ENCODE measurements at places on chromosomes 5 and 9. TPM values are rescaled to one million over a fixed set of nuclear protein-coding genes. Genes with fewer than 3 reads are reported as not detected.

GRCh38 chr5:82259172-82259800 is 18.9 kb downstream of the RPS23 start:
- DNase-seq, result no peak

DNA sequence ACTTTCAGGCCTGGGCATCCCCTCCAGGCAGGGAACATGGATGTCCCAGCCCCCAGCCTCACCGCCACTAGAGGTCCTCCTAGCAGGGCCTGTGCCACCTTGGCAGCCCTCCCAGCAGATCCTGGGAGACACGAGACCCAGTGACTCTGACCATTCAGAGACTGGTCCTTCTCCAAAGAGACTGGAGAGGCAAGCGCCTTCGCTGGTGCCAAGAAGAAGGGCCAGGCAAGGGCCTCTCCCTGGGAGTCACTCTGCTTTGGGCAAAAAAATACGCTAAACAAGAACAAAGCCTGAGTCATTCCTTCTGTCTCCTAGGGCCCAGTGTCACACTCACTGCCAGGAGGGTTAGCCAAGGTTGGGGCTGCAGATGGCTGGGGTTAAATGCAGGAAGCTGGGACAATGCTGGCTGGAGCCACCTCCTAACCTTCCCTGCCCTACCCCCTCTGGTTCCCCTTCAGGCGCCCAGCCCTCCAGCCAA is 35.3 kb upstream of the SMIM23 start:
- no peak for DNase-seq

The UNC13B gene
- total RNA-seq, result 155 TPM

- no peak for DNase-seq
Measured at GRCh38 chr5:159240301-159240870, 22.7 kb upstream of the UBLCP1 start.

GRCh38 chr5:445591-445990 is 2.6 kb downstream of the EXOC3 start:
- peak; percentile 8 for DNase-seq

The ESM1 gene
- total RNA-seq, result 1.8 TPM

DNA sequence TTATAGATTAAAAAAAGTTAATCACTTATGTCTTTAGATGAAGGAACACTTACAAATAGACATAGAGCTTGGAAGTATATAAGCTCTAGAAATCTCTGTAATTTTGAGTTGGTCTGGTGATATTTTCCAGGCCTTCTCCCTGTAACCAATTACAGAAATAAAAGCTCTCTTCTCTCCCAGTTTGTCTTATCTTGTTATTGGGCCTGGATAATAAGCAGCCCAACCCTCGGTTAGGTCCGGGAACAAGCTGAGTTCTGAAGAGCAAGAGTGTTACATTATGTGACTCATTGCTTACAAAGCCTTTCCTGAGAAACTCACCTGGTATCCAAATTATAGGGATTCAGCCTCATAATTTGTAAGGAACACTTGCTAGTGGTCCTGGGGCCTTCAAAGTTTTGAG is 1146.2 kb downstream of the CDH9 start:
- no peak for DNase-seq

DNA sequence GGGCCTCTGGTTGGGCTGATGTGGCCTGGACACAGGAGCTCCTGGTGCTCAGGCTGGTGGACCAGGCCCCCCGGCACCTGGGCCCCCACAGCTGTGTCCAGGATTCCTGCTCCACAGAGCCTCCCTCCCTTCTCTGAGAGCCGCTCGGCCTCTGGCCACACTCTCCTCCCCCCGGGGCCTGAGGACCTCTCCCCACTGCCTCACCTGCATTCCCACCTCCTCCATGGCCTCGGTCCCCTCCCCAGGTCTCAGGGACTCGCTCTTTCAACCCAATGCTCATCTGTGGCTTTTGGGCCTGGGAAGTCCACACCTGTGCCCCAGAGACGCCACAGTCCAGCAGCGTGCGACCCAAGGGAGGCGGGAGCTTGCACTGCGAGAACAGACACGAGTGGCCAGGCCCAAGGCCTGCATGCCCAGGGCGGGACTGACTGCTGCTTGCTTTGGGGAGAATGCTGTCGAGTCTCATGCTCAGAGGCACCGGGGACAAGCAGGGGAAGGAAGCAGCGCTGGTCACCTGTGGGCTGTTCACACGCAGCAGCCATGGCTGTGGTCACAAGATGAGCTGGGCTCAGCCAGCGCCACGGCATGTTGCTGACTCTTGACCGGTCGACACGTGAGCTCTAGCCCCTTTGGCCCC is 14.6 kb downstream of the PAEP start:
- no peak for DNase-seq

The SPAAR gene
- 3.3 TPM for total RNA-seq

The PHF24 gene
- not detected for total RNA-seq

The PCDHGB2 gene
- 2.9 TPM for total RNA-seq

DNA sequence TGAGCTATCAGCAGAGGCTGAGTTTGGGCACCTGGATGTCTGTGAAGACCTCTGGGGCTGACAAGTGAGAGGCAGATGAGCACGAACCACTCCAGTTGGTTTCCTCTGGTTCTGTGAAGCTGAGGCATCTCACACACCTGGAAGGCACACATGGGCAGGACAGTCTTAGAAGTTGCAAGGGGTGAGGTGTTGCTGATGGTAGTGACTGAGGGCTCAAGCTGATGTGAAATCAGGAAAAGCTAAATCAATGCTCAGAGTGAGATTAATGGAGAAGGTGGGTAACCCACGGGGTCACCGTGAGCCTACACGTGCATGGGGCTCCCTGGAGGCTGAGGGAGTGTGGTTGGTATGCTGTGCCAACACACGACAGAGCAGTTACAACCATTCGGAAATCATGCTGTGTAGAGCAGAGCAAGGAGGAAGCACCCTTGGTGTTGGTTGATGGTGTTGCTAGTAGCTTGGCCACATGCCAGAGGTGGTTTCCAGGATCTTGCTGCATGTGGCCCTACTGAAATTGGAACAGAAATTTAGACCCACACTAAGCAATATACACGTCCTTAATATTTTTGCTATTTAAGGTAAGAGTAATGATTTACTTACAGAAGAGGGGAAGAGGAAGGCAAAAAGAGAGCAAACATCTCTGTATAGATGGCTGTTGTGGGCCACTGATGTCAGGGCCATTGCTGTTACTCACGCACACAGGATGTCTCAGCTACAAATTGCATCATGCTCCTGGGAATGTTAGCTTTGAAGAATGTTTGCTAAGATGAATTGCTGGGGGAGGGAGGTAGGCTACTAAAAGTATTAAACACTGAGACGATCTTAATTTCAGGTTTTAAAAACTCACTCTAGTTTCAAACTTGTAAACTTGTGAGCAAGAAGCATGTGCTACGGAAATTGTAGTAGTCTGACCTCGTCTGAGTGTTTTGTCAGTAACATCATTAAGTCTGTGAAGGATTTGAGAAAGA is 170.5 kb downstream of the ARHGEF28 start:
- peak; percentile 56 for DNase-seq

GRCh38 chr5:150338546-150338945 is 19.0 kb upstream of the TCOF1 start:
- DNase-seq, result no peak

- no peak for DNase-seq
Measured at GRCh38 chr5:53191548-53192165, 82.1 kb upstream of the MOCS2 start.

The ACTBL2 gene
- not detected for total RNA-seq

The AQP7 gene
- 23.0 TPM for total RNA-seq

DNA sequence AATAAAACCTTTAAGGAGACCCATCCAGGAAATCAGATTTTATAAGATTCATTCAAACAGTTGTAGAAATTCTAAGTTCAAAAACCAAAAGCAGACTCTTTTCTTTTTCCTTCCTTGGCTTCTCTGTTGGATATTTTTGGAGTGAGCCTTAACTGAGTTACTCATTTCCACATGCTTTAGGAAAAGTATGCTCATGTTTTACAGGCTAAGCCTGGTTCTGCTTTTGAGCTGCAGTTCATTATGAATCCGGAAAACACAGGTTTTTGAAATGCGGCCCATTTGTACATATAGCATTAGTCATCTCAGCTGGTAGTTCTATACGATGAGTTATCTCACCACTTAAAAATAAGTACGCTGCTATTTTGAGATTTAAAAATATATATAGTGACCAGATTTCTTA is 156.6 kb upstream of the DMRT1 start:
- no peak for DNase-seq

The SAXO1 gene
- not detected for total RNA-seq

DNA sequence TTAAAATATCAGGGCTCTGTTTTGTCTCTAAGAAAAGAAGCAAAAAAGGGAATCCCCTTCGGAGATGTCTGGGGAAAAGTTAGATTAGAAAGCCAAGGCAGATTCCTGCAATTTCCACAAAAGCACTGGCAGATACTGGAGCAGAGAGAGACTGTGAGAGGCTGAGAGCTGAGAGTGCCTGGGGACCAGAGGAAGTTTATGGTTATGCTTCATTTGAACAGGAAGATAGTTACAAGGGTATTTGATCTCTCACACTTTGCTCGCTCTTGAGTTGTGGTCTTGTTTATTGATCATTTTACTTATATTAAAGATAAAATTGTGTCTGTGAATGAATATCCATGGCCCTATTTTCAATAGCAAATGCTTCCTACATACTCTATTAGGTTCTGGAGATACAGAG is 32.8 kb upstream of the FAM81B start:
- DNase-seq, result no peak

GRCh38 chr9:3887786-3888496 is 362.1 kb upstream of the RFX3 start:
- DNase-seq, result no peak

The SIT1 gene
- total RNA-seq, result 1.5 TPM

- DNase-seq, result no peak
Measured at GRCh38 chr5:40499007-40499406, 180.7 kb upstream of the PTGER4 start.

DNA sequence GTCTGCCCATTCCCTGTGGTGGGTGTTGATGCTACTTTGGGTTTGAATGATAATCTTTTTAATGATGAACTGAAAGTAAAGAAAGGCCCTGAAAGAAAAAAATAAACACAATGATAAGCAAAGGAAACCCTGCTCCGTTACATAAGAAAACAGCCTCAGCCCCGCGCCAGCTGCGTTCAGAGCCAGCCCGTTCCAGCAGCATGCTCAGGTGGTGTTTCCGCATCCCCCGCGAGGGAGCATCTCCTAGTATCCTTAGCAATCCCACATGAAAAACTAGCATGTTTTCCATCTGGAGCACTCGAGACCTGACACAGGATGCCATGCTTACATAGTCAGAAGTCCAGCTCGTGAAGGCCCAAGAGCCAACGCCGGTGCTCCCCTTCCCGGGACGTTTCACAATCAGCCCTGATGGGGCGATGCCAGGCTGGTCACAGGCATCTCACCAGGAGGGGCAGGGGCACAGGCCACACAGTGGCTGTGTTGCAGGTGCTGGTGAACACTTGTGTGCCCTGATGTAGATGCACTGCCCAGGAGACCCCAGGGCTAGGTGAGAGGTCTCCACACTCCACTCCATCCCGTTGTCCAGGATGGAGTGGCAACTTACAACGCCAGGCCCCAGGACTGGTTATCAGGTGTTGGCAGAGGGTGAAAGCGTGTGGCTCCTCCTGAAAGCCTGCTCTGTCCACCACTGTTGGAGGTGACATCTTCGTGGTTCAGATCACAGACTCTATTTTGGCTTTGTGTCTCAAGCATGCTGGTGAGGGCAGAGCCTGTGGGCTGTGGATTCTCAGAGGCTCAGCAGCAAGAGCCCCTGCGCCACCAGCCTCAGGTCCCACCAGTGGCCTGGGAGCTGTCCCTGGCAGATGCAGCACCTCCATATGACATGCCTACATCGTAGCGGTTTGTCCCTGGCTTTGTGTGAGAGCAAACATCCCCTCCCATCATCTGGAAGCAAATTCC is 246.8 kb upstream of the IRX1 start:
- DNase-seq, result no peak

DNA sequence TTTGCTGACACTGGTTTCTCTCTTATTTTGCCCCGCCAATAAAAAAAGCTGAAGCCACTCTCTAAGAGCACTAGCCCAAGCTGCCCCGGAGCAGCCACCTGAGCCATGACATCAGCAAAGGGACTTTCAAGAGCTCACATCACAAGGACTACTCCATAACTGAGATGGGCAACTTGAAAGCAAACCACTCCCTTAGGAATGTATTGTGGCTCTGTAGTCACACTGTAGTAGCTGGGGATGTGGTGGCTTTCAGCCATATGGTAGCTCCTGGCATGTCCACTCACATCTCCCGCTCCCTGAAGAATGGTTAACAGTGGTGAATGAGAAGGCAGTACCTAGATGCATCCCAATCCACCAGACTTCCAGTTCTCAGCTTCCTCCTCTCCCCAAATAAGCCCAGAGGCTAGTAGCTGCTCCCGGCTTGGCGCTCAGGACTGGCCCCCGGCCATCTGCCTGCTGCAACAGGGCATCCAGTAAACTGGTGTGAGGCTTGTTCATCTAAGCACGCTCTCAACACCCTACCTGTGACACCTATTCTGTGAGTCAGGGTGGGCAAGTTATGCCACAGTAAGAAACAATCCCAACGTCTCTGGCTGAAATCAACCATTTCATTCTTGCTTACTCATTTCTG is 63.7 kb downstream of the S1PR3 start:
- peak; percentile 63 for DNase-seq

GRCh38 chr9:37923796-37924427 is 20.0 kb upstream of the SLC25A51 start:
- no peak for DNase-seq

The HMHB1 gene
- total RNA-seq, result not detected

The CERT1 gene
- total RNA-seq, result 79.3 TPM

DNA sequence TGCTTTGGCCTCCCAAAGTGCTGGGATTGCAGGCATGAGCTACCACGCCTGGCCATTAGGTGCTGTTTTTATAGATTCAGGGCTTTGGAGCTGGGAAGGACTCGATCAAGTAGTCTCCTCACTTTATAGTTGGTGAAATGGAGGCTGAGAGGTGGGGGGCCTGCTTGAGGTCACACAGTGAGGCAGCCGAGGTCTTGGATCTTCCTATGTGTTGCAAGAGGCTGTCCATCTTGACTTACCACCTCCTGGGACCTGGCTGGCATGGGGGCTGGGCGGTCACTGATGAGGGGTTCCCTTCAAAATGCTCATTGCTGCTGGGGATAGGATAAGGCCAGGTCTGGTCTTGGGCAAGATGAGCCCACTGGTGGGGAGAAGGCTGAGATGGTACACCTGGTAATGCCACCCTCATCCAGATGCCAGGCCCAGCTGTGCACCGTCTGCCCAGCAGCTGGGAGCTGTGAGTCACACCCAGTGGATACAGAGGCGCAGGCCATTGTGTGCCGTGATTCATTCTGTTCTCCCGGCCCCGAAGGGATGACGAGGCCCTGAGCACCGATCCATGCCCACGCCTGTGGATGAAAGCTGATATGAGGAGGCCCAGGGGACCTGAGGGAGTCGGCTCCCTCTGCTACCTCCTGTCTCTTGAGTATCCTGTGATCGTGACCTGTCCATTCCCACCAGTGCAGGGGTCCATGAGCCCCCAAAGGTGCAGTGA is 10.5 kb upstream of the NDST1 start:
- peak; percentile 77 for DNase-seq

DNA sequence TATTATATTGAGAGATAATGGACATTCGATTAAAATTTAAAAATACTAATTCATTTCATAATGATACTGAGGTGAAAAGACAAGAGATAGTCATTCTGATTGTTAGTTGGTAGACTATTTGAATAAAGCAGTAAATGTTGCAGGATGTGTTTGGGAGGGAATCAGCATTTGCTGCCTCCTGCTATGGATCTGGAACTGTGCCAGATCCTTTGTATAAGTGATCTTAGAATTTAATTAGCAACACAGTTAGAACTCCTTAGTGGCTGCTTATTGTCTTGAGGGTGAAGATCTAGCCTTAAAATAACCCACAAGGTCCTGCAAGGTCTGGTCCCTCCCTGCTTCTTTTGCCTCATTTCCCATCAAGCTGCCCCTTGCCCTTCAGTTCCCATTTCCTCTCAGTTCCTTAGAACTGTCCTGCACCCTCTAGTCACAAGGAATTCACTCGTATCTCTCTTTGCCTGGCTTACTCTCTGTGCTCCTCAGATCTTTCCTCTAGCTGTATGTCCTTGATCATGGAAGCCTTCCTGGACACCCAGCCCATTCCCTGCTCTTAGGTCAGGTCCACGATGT is 12.5 kb downstream of the LECT2 start:
- DNase-seq, result no peak

The SMIM33 gene
- not detected for total RNA-seq
